ENCODE measurements at places on chromosomes 16 and 17.

- DNase-seq = no peak
Measured at GRCh38 chr17:53336281-53336680, 486.4 kb upstream of the KIF2B start.

GRCh38 chr17:34852614-34853013, 108.6 kb downstream of the CCT6B start:
- DNase-seq = peak; percentile 15

DNA sequence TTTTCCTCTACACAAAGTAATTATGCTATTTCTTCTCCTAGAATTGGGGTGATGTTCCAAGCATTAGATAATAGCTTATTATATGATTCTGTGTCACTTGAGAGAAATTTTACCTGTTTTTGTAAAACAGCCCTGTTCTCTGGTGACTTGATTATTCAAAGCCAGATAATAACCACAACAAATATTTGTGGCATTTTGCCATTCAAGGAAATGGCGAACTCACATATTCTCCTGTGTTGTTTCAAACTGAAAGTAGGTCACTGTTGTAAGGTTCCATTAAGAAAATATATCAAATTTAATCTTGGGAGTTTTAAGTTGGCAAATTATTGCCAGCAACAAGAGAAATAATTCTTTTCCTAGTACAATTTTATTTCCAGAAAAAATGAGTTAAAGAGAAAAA, 124.8 kb downstream of the STXBP4 start:
- no peak for DNase-seq

GRCh38 chr16:82993926-82994325, 367.2 kb downstream of the CDH13 start:
- no peak for DNase-seq

- peak; percentile 57 for DNase-seq
Measured at GRCh38 chr17:4142107-4142900, 526 bp downstream of the ZZEF1 start.

GRCh38 chr16:25978218-25978617, 286.5 kb downstream of the HS3ST4 start:
- no peak for DNase-seq

DNA sequence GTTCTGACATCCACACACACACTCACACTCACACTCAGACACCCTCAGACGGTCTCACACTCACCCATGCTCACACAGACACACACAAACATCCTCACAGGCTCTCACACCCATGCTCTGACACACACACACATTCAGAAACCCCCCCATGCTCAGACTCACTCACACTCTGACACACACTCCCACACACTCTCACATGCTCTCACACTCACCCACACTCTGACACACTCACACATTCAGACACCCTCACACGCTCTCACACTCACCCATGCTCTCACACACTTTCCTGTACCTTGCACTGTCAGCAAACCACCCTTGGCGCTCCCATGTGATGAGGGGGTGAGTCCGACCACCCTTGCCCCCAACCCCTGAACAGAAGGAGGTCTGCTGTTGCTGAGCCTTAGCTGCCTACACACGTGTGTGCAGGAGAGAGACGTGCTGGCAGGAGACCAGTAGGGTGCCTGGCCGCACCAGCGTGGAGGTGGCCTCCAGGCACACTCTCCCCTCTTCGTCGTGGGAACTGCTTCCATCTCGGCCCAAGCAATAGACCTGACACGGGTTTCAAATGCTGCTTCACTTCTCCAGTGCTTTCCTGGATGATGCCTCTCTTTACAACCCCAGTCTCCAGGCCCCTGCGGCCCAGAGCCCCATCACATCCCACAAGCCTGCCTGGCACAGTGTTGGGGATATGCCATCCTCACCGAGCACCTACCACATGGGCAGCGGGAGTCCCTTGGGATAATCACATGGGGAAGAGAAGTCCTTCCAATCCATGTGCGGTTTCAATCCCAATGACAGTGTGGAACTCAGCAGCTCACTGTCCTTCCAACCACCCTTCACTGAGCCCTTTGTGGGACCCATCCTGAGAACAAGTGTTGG, 267.8 kb upstream of the FOXF1 start:
- DNase-seq = no peak

DNA sequence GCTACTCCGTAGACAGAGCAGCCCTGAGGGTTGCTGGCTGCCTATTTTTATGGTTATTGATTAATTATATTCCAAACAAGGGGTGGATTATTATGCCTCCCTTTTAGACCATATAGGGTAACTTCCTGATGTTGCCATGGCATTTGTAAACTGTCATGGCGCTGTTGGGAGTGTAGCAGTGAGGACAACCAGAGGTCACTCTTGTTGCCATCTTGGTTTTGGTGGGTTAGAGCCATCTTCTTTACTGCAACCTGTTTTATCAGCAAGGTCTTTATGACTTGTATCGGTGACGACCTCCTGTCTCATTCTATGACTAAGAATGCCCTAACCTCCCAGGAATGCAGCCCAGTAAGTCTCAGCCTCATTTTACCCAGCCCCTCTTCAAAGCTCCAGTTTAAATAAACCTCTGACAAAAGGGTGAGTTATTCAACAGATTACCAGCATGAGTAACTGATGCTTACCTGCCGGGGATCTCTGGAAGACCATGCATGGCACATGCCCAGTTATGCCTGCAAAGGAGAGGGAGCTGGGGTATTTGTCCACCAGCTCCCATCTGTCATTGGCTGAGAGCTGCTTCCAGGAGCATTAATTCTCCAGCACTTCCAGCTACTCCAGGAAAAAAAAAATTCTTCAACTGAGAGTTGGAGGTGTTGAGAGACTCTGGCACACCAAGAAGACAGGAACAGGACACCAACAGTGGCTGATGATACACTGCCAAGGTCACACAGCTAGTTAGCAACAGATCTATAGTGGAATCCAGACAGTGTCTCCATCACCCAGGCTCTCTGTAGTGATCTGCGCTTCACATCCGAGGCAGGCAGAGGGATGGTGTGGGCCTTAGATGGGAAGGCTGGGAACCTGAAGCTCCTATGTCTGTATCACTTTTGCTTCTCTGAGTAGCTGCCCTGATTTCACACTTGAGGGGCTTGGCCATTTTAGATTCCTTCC, 36.6 kb upstream of the IL21R start:
- DNase-seq = peak; percentile 15

- peak; percentile 42 for DNase-seq
Measured at GRCh38 chr16:19169082-19169639, 1.1 kb downstream of the SYT17 start.

GRCh38 chr17:4969047-4969550, 1.5 kb upstream of the SPAG7 start:
- DNase-seq = peak; percentile 56

DNA sequence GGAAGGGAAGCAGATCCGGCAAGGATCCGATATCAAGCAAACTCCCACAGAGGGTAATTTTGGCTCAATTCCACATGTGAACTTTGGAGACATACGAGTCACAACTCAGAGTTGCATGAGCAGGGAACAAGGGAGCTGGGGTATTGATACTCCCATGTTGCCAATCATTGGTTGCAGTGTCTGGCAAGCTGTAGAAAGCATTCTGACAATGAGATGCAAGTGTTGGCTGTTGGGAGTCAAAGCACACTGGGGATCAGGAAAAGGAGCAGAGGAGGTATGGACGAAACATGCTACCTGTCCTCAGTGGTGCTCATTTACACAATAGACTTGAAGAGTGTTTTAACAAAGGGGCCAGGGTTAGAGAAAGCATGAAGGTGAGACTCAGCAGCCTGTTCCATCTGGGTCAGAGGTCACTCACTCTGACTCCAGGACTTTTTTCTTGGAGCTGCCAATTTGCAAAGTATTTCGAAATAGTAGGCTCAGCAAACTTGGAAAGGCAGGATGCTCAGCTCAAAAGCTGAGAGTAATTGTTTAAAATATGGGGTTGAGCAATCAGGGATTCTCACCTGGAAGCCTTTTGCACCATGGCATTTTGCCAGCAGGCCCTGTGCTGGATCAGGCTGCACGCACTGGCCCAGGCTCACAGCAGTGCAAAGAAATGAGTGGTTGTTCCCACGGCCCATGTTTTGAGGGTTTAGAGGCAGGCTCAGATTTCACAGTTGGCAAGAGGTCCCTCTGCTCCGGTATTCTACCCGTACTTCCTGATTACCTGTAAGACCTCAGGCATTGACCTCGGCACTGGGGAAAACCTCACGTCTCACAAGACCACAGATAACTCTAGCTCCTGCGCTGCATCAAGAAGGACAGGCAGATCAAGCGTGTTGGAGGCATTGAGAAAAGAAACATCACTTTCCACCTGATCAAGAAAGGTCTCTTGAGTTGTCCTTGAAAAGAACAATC, 17.6 kb upstream of the NKD1 start:
- peak; percentile 24 for DNase-seq

- DNase-seq = peak; percentile 83
Measured at GRCh38 chr17:38613981-38614779, 8.4 kb upstream of the SRCIN1 start.

DNA sequence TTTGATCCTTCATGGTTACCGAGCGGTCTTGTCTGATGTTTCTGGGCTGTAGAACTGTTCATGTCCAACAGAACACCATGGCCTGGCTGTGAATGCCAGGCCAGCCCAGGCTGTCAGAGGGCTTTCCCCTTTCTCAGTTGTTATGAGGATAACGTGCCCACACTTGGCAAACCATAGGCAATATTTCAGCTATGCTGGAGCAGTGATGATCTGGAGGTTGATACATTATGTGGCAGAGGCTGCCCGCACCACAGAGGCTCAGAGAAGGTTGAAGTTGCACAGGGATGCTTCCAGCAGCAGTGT, 92.9 kb downstream of the C16orf78 start:
- DNase-seq = no peak

GRCh38 chr17:5131146-5131715, 15.4 kb downstream of the USP6 start:
- no peak for DNase-seq

GRCh38 chr17:50361561-50362480, 11.2 kb downstream of the MRPL27 start:
- peak; percentile 86 for DNase-seq

DNA sequence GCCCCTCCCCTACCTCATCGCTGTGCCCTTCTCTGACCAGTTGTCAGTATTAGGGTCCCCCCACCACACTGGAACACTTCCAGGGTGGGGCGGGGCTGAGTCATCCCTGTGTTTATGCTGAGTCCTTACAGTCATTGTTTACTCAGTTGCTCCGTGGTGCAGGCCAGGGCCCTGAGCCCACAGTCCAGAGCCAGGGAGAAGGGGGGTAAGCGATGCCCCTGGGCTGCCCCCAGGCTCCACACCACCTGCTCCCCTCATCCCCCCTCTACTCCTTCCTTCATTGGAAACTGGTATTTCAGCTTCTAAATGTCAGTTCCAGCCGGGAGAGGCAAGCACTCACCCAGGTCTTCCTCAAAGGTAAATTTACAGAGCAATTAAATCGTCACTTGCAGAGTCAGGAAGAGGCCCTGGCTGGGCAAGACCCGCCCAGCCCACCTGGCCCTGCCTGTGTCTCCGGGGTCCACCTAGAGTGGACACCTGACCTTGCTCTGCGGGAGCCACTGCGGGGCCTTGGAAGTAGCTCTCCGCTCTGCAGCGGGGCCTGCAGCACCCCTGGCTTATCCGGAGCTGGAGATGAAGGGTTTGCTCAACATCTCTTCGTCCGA, 4.8 kb downstream of the ATP2A3 start:
- DNase-seq = peak; percentile 96

DNA sequence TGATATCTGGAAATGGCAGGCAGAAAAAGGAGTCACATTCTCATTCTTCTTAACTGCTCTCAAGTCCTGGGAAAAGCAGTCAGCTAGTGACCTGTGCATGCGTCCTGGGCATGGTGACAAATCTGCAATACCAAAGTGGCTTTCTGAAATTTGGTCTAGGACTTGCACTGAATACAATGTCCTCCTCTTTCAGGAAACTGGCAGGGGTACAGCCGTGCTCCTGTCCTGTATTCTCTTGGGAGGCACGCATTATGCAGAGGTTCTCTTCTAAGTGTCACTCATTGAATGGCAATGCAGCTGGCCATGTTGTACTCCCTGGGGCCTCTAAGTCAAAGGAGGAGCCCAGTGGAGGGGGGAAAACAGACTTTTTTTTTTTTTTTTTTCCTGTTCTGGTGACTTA, 10.6 kb downstream of the PHF12 start:
- no peak for DNase-seq

- no peak for DNase-seq
Measured at GRCh38 chr17:76524598-76525512, 12.7 kb downstream of the CYGB start.

- peak; percentile 44 for DNase-seq
Measured at GRCh38 chr17:40035162-40035559, 19.0 kb downstream of the MED24 start.

DNA sequence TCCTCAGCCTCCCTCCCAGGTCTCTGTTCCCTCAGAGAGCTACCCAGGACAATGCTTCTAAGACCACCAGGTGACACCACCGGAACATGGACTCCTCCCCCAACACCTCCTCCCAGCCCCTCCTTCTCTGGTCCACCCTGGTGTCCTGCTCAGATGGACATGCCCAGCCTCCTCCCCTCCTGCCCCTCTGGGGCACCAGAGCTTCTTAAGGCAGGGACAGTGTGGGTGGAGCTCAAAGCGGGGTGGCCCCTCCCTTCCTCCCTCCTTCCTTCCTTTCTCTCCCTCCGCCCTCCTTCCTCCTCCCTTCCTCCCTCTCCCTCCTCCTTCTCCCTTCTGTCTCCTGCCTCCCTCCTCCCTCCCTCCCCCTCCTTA, 22.7 kb downstream of the TRPV3 start:
- DNase-seq = peak; percentile 7

GRCh38 chr17:81991684-81992305, 14.4 kb downstream of the ASPSCR1 start:
- peak; percentile 99 for DNase-seq

- no peak for DNase-seq
Measured at GRCh38 chr16:27739606-27740357, 189.8 kb downstream of the KATNIP start.

- no peak for DNase-seq
Measured at GRCh38 chr17:30380643-30381339, 2.1 kb downstream of the CPD start.

GRCh38 chr17:51230306-51230705, 29.5 kb downstream of the MBTD1 start:
- no peak for DNase-seq

DNA sequence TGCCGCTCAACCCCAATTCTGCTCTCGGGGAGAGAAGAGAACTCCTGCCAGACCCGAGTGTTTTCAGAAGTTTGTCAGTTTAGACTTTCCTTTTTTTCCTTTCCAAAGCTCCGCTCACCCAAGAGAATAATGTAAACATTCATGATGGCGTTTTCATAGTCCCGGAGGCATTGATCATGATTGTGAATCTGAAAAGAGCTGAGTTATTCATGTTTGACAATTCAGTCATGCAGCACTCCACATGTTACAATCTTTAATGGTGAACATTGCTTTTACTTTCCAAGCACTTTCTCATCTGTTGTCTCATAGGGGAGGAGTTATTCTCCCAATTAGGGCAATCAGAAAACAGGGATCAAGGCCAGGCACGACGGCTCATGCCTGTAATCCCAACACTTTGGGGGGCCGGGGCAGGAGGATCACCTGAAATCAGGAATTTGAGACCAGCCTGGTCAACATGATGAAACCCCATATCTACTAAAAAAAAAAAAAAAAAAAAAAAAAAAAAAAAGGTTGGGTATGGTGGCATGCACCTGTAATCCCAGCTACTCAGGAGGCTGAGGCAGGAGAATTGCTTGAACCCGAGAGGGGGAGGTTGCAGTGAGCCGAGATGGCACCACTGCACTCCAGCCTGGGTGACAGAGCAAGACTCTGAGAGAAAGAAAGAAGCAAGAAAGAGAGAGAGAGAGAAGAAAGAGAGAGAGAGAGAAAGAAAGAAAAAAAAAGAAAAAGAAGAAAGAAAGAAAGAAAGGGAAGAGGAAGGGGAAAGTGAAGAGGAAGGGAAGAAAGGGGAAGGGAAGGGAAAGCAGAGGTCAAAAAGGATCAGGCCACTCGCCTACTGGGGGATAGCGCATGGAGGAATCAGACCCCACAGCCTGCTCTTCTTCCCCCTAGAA, 70.0 kb upstream of the TNRC6C start:
- no peak for DNase-seq

GRCh38 chr17:44983563-44983962, 15.5 kb upstream of the C1QL1 start:
- DNase-seq = no peak

Data from DMS53 (cell line).